ENCODE measurements at places on chromosomes 3 and 15.

DNA sequence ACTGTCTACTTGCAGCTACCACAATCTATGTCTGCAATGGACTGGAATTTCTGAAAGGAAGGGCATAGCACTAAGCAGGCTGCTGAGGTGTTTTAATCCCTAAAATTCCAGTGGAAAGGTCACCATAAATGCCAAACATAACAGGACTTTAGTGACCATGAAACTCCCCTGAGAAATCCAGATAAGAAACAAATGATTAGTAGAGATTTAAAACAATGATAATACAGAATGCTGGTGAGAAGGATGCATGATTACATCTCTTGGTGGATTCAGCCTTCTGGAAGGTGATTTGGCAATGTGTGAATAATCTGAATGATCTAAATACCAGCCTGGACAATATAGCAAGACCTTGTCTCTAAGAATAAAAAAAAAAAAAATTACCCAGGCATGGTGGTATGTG, 475.0 kb upstream of the CBLB start:
- no peak for DNase-seq

DNA sequence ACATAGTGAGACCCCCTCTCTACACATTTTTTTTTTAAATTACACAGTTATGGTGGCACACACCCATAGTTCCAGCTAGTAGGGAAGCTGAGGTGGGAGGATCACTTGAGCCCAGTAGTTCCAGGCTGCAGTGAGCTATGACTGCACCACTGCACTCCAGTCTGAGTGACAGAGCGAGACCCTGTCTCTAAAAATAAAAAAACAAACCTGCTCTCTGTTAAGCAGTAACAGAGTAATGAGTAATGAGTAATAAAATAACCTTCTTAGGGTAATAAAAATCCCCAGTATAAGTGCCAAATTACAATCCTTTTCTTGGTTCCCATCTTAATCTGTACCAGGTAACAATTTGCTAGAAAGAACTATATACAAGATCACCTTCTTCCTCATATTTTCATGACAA, 65.9 kb upstream of the PLXND1 start:
- no peak for DNase-seq

GRCh38 chr3:50194128-50194902, 2.9 kb downstream of the GNAT1 start:
- peak; percentile 93 for DNase-seq

DNA sequence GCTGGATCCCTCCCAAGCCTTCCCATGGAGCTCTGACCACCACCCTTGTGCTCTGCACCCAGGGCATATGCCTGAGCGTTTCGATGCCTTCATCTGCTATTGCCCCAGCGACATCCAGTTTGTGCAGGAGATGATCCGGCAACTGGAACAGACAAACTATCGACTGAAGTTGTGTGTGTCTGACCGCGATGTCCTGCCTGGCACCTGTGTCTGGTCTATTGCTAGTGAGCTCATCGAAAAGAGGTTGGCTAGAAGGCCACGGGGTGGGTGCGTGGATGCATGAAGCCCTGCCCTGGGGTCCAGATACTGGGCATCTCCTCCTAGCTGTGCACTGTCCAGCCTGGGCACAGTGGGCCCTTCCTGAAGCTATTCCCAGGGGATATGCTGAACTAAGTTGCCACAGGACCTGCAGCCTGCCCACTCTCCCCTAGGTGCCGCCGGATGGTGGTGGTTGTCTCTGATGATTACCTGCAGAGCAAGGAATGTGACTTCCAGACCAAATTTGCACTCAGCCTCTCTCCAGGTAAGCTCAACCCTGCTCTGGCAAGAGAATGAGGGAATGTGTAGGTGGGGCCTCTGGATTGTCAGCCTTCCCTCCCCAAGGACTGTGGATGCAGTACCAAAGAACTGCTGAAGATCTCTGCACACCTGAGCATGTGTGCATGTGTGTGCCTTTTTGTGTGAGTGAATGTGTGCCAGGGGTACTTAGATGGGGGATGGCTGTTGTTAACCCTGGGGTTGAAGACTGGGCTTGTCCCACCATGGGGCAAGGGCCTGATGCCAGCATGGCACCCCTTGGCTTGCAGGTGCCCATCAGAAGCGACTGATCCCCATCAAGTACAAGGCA, 2.1 kb downstream of the MYD88 start:
- no peak for DNase-seq

- DNase-seq, result no peak
These were observed 238.8 kb upstream of the TLE3 start for GRCh38 chr15:70336425-70337009.
